ENCODE measurements at places on chromosomes 5 and 9.

DNA sequence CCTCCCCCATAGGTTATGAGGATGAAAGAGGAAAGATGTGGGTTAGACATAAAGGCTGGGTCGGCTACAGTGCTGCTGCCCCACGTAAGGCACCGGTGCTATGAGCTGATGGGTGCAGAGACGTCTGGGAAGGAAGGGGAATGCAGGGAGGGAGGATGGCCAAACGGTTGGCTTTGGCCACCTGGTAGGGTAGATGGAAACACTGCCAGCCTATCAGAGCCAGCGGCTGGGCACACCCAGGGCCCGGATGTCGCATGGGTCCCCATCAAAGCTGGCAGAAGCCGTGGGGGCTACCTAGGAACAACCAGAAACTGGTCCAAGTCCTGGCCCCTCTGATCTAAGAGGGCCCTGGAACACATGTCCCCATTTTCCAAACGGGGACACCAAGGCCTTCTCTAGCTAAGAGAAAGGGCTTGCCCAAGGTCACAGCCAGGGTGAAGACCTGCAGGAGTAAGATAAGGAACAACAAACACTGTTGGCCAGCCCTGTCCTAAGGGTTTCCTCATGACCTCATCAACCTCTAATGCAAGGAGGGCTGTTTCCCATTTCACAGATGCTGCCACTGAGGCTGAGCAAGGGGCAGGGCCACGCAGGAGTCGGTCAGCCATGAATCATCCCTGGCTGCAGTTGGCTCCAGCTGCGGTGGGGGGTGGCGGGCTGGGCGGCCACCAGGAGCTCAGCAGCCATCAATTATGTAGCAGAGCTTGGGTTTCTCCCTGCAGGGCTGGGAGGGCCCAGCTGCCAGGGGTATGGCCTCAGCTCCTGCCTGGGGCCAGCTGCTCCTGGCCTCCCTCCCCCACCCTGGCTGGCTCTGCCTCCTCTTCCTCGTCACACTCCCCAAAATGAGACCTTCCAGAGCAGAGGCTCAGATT is 4.9 kb downstream of the SH3GLB2 start:
- no peak for DNase-seq

DNA sequence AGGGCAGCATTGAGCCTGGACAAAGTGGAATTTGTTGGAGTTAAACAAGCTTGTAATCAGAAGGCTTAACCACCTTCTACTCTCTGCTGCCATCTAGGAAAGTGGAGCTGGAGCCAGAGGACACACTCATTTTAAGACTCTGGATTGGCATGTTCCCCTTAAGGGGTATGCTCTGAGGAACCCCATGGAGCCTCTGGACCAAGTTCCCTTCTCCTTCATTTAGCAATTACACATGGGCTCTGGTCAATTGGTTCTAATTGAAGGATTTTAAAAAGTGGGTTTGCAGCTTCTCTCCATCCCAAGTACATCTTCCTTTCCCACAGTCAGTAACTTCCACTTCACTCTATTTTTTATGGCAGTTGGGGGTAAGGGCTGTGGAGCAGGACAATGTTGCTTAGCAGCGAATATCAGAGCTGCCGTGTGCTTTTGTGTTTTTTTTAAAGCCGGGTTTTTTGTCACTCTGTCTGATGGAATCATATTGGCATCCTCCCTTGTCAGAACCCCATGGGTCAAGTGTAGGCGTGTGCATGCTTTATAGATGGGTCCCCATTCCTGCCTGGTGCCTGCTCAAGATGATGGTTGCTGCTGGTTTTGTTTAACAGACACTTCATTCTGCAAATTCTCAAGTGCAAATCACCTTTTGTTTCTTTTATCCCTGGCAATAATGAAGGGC is 330.7 kb upstream of the ADAMTSL1 start:
- no peak for DNase-seq

DNA sequence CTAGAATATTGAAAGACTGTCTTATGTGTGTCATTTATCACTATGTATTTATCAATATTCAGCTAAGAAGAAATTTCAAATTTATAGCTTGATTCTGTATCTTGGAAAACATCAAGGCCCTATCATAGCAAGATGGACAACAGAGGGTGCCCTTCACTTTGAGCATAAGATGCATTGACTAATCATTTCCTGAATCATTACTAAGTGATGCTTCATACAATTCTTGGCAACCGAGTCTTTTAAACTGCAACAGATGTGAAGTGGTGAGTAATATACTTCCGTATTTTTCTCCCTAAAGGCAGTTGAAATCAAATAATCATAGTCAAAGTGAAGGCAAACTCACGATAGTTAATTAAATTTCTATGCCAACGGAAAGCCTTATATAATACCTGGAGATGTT is 318.6 kb upstream of the RGMB start:
- DNase-seq = no peak

- no peak for DNase-seq
Observed at GRCh38 chr5:143244990-143245389, 158.5 kb downstream of the NR3C1 start.

DNA sequence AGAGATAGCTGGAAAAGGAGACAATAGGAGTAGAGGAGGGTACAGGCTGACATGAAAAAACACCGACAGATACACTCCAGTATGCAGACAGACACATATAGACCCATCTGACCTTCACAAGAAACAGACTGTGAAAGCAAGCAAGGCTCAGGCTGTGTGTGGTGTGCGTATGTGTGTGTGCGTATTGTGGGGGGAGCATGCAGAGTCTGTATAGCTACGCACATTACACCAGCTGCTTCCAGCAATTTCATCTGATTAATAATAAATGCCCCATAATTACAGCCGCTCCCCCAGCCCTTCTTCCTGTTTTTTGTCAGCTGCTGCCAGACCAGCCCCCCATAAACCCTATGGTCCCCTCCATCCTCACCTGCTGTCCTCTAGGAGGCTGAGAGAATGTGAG is 6.7 kb downstream of the CNTFR start:
- no peak for DNase-seq

DNA sequence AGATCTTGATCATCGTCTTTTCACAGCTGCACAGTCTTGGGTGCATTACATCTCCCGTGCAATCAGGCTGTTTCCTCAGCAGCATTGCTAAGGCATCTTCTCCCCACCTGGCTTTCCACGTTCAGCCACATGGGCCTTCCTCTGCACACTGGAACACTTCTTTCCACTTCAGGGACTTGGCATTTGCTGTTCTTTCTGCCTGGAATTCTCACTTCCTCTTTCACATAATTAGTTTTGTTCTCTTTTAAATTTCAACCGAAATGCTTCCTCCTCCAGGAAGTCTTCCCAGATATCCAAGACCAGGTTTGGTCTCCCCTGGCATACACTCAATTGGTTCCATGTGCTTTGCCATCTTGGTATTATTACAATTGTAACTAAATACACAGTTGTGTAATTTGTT is 43.8 kb downstream of the WHRN start:
- no peak for DNase-seq

GRCh38 chr9:27429917-27430316 is 94.2 kb upstream of the IFNK start:
- no peak for DNase-seq

DNA sequence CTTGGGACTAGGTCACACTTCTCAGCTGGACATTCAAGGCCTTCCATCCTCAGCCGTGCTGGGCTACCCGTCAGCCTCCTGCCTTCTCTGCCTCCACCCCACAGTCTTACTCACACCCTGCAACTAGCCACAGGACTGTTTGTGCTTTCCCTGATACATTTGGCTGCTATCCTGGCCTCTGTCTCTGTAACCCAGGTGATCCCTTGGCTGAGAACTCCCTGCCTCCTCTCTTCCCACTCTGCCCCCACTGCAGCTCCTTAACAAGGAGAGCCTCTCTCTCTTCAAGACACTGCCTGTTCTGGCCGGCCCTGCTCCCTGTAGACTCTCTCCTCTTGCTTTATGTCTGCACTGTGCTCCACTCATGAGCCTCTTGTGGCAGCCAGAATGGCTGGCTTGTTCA is 120.6 kb downstream of the MSX2 start:
- DNase-seq = no peak

DNA sequence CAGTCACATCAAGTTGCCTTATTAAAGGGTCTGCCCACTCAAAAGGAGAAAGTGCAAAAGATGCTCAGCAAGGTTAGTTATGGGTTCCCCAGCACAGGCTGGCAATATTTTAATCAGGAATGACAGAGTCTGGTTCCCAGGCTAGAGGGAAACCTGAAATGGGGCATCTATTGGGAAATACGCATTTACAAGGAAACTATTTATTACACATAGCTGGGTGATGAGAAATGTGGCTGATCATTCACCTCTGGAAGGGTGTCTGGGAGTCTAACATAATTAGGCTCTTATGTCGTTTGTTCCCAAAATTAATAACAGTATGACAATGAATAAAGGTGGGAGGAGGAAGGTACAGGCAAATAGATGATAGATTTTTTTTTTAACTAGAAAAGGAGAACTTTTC is 314.7 kb downstream of the ENC1 start:
- DNase-seq = no peak

DNA sequence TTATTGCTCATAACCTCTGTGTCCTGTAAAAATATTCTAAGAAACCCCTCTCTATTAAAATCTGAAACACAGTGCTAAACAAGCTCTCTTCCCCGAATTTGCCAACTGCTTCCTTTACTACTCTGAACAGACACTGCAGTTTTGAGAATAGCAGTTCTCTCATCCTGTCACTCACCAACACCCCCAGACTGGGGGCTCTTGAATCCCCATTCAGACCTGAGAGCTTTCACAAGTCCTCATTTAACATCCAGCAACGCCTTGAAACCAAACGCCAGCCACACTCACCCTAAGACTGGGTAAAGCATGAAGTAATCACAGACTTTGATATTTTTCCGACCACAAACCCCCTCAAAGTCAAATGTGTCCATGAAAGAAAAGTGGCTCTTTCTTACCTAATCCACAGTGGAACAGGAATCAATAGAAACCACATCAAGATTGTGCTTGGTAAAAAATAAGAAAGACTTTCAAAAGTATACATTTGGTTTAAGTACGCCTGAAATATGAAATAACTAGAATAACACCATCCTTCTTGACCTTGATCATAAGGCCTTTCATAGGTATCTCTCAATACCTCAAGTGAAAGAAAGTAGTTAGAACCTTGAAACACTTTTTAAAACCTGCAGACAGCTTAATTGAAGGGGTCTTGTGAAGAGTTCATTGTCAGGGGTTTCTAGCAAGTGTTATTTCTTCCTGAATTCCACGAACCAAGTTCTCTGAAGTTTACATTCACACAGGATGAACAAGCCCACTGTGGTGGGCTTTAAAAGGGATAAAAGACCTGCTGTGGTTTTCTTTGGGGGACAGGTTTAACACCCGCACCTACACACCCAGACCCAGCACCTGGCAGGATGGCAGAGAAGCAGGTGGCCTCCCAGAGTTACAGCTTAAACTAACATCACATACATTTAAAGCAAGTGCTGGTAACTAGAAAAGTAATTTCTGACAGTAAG is 412.6 kb downstream of the MLLT3 start:
- DNase-seq = peak; percentile 69

DNA sequence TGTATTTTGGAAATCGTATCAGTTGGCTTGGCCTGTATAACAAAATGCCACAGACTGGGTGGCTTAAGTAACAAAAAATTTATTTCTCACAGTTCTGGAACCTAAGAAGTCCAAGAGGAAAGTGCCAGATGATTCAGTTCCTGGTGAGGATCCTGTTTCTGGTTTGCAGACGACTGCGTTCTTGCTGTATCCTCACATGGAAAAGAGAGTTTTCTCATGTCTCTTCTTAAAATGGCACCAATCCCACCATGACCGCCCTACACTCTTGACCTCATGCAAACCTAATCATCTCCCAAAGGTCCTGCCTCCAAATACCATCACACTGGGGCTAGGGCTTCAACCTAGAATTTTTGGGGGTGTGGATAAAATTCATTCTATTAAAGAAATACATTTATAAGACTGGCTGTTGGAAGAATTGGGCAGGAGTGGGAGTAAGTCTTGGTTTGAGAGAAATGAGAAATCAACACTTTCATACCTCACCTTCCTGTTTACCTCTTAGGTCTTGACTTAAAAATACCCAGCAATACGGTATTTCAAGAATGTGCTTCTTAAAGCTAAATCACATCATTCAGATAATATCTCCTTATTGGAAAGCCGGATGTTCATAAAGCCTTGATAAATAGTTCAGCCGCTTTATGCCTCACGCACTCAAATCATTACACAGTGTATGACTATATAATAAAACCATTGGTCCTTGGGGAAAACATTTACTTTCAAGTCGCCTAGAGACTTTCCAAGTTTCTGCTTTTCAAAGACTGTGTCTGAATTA is 28.7 kb downstream of the PTTG1 start:
- DNase-seq = no peak

DNA sequence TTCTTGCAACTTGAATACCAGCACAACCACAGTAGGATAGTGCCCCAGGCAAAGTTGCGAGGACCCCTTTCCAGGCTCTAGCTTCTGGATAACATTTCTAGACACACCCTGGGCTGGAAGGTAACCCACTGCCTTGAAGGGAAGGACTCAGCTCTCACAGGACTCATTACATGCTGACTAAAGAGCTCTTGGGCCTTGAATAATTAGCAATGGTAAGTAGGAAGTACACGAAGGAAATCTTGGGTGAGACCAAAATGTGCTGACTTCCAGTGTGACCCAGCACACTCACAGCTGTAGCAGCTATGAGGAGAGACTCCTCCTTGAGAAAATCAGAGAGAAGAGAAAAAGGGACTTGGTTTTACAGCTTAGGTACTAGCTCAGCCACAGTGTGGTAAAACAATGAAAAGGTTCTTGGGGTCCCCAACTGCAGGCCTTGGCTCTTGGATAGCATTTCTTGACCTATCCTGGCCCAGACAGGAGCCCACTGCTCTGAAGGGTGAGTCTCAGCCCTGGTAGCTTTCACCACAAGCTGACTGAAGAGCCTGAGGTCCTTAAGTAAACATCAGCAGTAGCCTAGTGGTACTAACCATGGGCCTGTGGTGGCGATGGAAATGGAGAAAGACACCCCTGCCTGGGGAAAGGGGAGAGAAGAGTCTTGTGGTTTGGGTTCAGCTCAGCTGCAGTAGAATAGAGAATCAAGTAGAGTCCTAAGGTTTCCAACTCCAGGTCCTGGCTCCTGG is 621.7 kb downstream of the SEMA5A start:
- no peak for DNase-seq

- DNase-seq = no peak
Observed at GRCh38 chr9:37775216-37775919, 9.5 kb downstream of the EXOSC3 start.

GRCh38 chr9:98185021-98185567 is 7.3 kb downstream of the CORO2A start:
- no peak for DNase-seq

GRCh38 chr9:86275962-86276361 is 6.4 kb downstream of the ISCA1 start:
- no peak for DNase-seq

- DNase-seq = no peak
Observed at GRCh38 chr5:176854164-176854563, 43.8 kb downstream of the UNC5A start.

Data from activated CD8-positive, alpha-beta memory T cell treated with anti-CD3 and anti-CD28 coated beads, Interleukin-2, amount 50 U/mL, for 48 hours (primary cell).